NCI-H345 (cell line): ENCODE measurements at places on chromosomes 5 and 9.
A peak's percentile ranks its signal among the peaks of the same experiment; 100 is the strongest.

DNA sequence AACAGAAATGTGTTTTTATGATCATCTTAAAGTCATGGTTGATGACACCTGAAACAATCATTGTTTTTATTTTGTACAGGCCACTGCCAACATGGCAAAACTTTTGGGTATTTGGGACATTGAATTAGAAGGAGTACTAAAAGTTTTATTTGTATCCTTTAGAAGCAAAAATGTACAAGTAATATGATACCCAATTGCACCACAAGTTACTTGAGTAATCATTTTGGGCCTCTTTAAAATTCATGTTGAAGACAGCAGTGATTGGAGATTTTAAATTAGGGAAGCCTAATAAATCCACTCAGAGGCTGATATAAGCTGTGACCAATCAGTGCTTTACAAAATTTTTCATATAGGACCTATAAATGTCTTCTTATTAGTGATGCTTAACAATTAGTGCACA, 212.9 kb downstream of the MARCHF11 start:
- DNase-seq, result no peak

DNA sequence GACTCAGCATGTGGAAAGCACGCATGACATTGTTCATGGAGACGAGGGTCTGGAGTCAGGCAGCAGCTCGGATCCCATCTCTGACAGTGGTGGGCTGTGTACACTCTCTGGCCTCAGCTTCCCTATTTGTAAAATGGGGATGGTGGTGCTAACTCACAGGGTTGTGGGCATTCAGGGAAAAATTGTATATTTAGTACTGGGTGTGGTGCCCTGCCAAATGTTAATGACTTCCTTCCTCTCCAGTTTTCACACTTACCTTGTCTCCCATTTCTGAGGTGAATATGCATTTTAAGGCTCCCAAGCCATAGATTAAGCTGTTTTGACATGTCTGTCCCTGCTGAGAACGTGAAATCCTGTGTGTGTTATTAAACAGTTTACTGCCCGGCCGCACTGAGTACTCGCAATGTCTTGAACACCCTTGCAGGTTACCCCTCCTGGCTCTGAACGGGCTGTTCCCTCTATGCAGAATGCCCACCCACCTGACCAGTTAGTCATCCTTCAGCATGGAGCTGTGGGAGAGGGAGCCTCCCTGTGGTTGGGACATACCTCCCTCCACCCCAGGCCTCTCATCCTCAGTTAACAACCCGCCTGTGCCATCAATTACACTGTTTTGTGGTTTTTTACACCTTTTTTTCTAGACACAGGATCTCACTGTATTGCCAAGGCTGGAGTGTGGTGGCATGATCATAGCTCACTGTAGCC, 25.8 kb downstream of the TJP2 start:
- DNase-seq, result no peak

GRCh38 chr5:6556089-6556801, 76.6 kb downstream of the NSUN2 start:
- no peak for DNase-seq

DNA sequence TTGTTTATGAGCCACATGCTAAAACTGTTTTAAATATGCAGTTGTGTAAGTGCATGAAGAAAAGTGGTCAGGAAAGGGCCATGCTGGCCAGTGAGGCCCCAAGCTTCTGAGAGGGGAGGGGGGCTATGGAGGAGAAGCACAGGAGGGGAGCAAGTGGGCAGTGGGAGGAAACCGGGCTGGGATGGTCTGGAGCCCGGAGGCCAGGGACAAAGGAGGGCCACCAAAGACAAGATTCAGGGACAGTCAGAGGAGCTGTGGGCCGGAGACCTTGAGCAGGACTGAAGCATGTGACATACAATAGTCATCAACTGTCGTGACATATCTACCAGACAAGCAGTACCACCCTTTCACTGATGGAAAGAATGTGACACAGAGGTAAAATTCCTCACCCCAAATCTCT, 333.2 kb upstream of the IRX1 start:
- DNase-seq, result no peak

DNA sequence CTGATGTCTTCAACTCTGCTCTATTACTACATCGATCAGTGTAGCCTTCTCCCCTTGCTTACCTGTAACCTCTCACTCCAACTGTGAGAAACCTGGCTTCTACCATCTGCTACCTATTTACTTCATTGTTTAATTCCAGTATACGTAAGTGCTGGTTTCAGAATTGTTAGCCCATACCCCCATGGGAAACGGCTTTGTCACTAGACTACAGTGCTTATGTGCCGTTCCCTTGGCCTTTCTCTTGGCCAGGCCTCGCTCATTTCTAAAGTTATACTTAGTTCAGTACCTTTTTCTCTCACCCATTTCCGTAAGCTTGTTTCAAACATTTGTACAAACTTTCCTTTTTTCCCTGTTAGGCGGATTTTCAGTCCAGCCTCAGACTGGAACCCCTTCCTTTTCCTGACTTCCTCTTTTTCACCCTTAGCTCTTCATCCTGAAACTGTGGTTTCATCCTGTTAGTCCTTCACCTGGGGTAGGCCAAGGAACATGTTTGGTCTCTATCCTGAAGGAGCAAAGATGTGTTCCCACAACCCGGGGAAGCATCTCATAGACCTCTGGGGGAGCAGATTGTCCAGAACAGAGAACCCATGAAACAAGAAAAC, 21.7 kb downstream of the ALG2 start:
- DNase-seq, result peak; percentile 18

DNA sequence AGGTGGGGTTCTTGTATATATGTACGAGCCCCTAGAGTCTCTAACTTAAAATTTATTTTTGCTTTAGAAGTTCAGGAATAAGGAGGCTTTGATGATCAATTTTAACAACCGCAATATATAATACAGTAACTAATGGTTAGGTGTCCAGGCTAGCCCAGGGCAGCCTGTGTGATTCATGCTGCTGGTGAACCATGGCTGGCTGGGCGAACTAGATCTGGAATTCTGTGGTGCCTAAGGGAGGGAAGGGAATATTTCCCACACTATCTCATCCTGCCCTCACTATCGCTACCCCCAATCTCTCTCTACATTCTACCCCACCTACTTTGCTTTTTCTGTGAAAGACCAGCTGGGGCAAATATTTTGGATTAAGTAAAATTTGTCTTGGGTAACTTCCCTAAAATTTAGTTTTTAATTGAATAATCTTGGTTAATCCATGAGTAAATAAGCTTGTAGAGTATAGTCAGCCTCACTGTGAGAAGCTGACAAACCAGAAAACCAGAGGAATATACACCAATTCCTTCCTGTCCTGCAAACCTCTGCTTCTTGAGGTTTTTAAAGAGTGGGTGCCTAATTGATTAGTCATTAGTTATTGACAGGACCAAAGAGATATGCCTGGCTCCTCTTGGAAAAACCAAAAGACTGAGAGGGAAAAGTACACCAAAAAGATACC, 115.1 kb upstream of the CCDC152 start:
- no peak for DNase-seq

GRCh38 chr5:145554399-145554798, 280.7 kb downstream of the PRELID2 start:
- no peak for DNase-seq

DNA sequence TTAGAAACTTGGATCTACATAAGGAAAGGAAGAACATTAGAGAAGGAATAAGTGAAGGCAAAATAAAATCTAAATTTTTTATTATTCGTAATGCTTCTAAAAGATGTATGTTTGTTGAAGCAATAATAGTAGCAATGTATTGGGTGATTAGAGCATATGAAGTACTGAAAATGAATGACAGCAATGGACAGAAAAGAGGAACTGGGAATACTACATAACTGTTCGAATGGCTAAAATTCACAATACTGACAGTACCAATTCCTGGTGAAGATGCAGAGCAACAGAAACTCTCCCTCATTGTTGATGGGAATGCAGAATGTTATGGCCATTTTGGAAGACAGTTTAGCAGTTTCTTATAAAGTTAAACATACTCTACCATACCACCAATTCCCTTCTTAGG, 177.3 kb upstream of the SPEF2 start:
- DNase-seq, result no peak

DNA sequence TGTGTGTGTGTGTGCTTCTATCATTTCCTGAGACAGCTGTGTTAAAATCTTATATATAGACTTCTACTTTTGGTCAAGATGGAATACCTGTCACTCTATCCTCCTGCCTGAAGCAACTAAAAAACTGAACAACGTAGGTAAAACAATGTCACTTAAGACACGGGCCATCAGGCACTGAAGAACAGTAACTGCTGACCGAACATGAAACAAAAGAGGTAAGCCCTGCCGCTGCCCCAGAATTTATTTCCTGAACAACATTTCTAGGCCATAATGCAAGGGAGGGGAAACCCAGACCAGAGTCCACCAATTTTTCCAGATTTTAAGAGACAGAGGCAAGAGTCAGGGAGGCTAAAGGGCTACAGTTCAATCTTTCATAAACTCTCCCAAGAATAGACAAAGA, 156.0 kb downstream of the CDC42SE2 start:
- DNase-seq, result no peak

GRCh38 chr9:89005323-89005722, 14.1 kb downstream of the S1PR3 start:
- DNase-seq, result no peak

GRCh38 chr9:7265181-7265580, 507.4 kb downstream of the KDM4C start:
- peak; percentile 6 for DNase-seq

GRCh38 chr5:411728-412127, 31.2 kb upstream of the EXOC3 start:
- no peak for DNase-seq

GRCh38 chr5:125148076-125148475, 401.6 kb upstream of the ZNF608 start:
- DNase-seq, result peak; percentile 11

DNA sequence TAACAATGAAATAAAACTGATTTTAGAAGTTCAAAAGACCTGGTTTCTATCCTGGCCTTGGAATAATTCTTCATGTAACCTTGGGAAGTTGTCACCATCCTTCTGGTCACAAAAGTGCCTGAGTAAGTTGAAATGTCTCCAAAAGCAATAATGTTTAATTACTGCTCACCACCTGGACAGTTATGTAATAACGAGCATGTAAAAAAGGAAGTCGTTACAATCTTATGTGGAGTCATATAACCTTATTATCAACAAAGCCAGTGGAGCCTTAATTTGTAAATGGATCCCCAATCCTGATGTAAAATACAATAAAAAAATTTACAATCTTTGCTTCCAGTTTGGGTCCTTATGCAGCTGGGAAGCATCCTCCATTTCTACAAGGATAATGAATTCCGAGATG, 64.2 kb upstream of the GPR151 start:
- DNase-seq, result no peak

GRCh38 chr9:136733611-136734010, 9.1 kb downstream of the LCN10 start:
- no peak for DNase-seq

DNA sequence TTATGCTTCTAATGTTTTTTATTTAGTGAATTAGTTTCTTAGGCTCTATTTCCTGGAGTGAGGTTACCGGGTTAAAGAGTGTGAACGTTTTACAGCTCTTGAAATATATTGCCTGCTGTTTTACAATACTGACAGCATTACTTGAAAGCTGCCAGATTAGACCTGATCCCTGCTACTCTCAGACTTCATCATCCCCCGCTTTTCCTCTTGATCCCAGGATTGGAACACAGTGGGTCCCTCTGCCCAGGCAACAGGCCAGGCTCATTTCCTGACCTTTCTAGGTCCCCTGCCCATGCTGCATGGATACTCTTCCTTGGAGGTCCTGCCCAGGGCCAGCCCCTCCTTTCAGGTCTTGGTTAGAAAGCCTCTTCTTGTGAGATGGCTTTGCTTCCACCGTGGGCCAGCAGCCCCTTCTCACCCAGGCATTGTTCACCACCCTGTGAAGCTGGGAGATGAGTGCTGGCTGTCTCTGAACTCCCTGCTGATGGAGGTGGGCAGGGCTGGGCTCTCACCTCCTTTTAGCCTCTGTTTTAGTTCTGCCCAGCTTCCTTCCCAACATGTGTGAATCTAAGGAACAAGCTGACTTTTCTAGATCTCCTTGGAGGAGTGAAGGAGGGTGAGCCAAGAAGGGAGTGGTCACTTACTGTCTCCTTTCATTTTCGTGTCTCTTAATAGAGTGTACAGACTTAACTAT, 15.5 kb upstream of the FAM120AOS start:
- no peak for DNase-seq

DNA sequence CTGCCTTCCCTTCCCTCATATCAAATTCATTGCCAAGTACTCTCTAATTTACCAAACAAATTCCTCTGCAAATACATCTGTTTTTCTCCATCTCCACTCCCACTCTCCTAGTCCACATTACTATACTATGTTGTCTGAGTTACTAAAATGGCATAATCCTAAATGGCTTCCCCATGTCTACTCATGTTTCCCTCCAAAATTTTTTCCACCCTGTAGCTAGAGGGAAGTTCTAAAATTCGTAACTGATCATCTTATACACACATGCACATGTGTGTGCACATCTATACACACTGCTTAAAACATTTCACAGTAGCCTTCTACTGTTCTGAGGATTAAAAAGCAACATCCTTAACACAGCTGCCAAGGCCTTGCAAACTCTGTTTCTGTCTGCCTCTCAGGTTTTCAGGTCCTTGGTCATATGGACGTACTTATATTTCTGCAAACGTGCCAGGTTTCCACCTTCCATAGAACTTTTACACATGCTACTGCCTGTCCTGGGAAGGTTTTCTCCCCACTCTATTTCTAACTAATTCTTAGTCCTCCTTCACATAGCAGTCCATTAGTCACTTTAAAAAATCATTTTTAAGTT, 140.6 kb downstream of the LURAP1L start:
- DNase-seq, result no peak

GRCh38 chr5:142013734-142014521, 1.1 kb upstream of the GNPDA1 start:
- no peak for DNase-seq

- no peak for DNase-seq
Measured at GRCh38 chr5:150862070-150862469, 15.7 kb downstream of the IRGM start.

DNA sequence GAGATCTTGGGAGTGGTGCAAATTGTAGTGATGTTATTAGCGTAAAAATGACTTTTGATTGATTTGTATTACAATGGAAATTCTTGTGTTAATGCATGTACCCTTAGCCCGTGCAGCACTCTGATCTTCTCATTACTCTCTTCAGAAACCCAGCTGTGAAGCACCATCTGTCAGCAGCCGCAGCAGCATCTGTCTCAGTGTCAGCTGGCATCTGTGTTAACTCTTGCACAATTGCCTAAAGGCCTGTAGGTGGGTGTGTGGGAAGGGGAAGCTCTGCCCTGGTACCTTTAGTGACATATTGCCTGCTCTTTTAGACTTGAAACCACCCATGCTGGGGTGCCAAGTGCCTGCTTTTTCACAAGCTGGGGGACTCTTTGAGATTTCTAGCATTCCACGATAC, 101.3 kb downstream of the FBXL7 start:
- DNase-seq, result no peak

DNA sequence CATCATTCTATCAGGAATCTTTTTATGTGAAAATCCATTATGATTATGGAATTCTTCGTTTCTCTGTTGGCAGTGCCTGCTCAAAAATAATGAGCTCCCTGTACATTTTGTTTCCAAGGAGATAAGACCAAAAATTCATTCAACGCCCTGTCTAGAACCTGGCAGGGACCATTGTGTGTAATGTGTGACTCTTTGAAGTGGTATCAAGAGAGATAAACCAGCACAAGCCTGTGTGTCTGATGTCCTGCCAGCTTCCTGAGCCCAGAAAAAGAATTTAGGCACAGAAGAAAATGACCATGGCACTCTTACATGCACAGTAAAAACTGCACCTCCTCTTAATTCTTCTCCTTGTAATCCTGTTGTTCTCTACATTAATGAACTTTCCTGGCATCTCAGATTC, 177.4 kb downstream of the SAXO1 start:
- no peak for DNase-seq

- DNase-seq, result no peak
Measured at GRCh38 chr9:127087836-127088235, 34.6 kb downstream of the ANGPTL2 start.
